T follicular helper cell (primary cell): ENCODE measurements at places on chromosomes 13 and 19.
A peak's percentile ranks its signal among the peaks of the same experiment; 100 is the strongest.

- no peak for DNase-seq
Measured at GRCh38 chr19:4075373-4075772, 8.7 kb upstream of the ZBTB7A start.

- DNase-seq, result no peak
Measured at GRCh38 chr13:79060216-79060615, 345.8 kb downstream of the RBM26 start.

GRCh38 chr13:100176801-100177400 lies 88.0 kb downstream of the PCCA start:
- DNase-seq, result no peak

DNA sequence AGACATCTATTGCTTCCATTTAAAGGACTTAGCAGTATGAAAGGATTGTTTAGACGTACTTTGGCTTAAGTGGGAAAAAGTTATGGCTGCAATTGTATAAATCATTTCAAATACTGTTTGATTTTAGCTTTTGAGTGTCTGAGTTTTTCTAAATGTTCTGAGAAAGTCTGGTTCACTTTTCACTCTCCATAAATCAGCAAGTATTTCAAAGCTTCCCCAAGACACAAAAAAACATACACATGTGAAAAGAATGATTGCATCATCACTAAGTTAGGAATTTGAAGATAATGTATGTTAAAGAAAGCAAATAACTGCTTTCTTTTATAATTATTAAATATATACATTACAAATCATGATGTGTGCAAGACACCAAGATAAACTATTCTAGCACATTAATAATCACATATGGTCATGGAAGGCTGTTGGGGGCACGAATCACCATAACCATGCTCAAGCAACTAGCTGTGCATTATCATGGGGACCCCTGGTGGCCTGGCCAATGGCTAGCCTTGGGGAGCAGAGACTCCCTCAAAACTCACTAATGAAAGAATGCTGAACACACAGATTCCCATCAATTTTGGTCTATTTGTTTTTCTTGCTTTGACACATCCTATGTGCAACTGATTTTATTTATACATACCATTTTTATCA lies 111.1 kb downstream of the MIPEP start:
- no peak for DNase-seq

DNA sequence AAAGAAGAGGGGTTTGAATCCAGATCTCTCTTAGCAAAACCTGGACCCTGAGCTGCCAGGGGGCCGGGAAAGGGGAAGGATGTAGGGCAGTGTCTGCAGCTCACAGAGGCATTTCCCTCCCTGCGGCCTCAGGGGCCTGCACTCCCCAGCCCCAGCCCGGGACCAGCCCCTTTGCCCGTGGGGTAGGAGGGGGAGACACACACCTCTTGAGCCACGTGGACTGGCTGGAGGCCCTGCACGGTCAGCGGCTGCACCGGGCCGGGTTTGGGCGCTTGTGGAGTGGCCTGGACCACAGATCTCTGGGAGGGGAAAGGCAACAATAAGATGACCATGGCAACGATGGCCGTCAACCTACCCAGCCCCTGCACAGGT lies 26.9 kb downstream of the RFX1 start:
- no peak for DNase-seq

- DNase-seq, result no peak
Measured at GRCh38 chr13:104286566-104287290, 1220.5 kb upstream of the SLC10A2 start.

GRCh38 chr13:64075543-64076271 lies 2660.1 kb upstream of the PCDH20 start:
- DNase-seq, result no peak

DNA sequence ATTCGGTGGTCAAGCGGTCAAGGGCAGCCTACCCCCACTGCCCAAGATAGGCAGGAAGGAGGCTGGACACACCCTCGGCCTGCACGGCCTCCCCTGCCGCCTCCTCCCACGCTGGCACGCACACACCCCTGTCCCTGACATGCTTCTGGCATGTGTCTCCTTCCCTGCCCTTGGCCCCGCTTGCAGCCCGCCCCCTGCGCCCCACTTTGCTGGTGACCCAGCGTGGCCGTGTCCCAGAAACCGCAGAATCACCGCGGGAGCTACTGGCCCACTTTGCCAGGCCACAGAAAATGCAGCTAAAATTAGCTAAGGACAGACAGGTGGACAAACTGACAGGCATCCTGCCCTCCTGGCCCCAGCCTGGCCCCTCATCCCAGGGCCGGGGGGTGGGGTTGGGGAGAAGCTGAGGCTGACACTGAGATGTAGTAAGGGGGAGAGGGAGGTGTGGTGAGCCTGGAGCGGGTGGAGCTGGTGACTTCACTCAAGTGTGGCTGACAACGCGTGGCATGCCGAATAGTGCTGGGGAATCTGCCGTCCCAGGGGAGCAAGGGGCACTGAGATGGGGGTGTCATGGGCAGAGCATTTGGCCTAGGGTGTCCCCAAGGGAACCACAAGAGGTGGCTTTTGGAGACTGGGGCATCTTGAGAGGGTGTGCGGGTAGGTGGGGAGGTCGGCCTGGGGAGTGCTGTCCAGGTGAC lies 2.4 kb downstream of the SHANK1 start:
- no peak for DNase-seq

- no peak for DNase-seq
Measured at GRCh38 chr19:40286971-40287421, 1.9 kb upstream of the AKT2 start.

GRCh38 chr19:47475465-47475864 lies 3.8 kb upstream of the SLC8A2 start:
- DNase-seq, result no peak

DNA sequence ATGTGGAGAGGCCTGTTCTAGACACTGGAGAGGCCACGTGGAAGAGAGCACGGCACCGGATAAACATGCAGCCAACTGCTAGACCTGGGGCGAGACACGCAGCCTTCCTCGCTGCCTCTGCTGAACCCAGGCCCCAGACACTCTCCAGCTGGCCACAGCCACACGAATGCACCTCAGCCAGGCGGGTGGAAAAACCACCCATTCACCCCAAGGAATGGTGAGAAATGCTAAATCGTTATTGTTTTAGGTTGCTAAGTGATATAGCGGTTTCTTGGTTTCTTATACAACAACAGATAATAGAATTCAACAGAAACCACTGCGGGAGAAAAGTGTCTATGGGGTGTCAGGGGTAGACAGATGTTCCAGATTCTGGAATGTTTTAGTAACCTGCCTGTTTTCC lies 52.5 kb downstream of the STK24 start:
- DNase-seq, result no peak

GRCh38 chr13:59607780-59608233 lies 555.9 kb downstream of the DIAPH3 start:
- no peak for DNase-seq

DNA sequence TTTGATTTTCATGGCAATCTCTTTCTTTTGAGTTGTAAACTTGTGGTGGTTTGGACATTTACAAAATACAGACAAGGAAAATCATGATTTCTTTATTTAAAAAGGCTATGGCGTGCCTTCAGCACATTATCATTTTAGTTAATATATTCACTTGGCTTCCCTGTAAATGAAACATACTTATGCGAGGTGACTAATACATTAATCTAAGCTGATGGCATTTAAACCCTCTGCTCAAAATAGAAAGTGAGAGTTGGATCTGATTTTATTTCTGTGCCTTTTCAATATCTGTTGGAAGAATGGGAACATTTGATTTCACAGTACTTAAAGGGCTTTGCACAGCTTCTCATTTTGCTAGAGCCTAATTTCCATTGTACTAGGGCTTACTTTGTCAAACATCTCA lies 289.8 kb downstream of the MTUS2 start:
- no peak for DNase-seq

DNA sequence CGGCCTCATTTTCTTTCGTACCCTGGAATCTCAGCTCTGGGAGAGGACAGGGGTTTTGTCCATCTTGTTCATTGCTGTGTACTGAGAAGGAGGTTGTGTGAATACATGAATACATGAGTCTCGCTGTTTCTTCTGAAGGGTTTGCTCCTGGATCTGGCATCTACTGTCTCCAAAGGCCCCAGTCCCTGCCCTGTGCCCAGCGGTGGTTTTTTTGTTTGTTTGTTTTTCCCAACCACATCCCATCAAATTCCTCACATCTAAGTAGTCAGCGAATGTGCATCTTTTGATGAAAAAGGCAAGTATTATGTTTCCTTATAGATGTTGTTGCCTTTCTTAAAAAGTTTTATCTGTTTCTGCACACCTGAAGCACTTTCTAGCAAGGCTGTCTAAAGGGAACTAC lies 12.5 kb downstream of the DCAF15 start:
- no peak for DNase-seq

DNA sequence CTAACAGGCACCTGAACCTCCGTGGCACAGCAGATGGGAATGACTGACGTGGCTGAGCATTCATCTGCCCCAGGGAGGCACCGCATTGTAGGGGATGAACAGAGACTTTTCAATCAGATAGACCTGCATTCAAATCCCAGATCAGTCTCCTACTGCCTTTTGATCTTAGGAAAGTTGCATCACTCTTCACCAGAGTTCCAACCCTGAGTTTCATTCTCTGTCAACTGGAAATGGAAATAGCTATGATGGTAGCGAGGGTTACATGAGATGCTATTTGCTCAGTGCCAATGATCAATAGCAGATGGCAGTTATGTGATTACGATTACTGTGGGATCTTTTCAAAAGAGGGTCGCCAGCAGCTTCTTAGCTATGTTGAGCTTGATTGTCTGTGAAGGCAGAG lies 189.3 kb upstream of the RFC3 start:
- no peak for DNase-seq

DNA sequence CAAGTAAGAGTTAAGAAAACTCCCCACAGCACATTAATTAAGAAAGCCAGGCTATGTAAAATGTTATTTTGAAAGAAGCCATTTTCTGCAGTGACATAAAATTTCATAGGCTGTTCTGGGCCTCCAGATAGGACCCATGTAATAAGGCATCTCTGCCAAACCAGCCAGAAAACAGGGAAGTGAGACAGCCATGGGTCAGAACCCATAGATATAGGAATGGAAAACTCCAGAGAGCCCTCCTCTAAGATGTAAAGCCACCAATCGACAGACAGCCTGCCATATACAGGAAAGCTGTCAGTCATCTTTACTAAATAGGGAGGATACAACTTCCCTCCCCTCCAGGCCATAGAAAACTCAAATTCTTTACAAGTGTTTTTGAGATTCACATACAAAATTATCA lies 493.3 kb downstream of the COG6 start:
- no peak for DNase-seq

GRCh38 chr13:48749144-48749543 lies 95.4 kb downstream of the CYSLTR2 start:
- DNase-seq, result no peak

DNA sequence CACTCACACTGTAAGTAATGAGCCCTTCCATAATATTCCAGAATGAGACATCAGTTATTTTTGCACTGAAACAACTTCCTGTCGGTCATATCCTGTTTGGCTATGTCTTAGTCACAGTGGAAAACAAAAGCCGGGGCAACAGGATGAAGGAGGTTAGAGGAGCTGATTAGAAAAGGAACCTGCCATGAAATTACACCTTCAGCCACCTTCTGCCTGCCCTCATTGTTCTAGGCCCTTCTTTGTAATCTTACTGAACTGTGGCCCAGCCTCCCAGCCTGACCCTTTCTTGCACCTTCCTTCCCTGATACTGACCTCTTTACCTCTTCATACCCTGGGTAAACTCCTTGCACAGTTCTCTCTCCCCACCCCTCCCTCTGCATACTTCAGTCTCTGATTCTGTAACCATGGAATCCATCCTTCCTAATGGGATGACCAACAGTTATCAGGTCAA lies 67.3 kb downstream of the DOCK9 start:
- DNase-seq, result peak; percentile 9

DNA sequence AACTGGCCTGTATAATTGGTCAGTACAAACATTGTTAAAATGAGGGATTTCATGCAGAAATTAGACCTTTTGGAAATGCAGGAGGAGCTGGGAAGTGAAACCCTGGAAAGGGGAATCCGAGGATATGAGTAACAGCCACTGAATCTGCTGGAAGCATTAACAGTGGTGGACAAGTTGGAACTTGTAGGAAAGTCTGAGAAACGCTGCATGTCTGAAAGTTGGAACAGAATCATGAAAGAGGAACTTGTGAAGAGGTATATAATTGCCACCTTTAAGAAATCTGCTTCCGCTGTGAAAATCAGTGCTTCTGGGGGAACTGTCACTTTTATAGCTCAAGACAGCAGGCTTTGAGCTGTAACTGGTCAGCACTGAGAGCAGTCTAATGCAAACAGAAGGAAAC lies 716.5 kb upstream of the PRR20A start:
- no peak for DNase-seq
